ENCODE measurements at places on chromosomes 2 and 18. TPM values are rescaled to one million over a fixed set of nuclear protein-coding genes. Genes with fewer than 3 reads are reported as not detected.
A peak's percentile ranks its signal among the peaks of the same experiment; 100 is the strongest.

GRCh38 chr2:139170406-139170805 lies 390.2 kb upstream of the NXPH2 start:
- H3K36me3 ChIP-seq: no peaks in the 10 kb centered on the region
- H3K27ac ChIP-seq: no peak overlapping the region
- no peaks in the 10 kb centered on the region for H3K27me3 ChIP-seq
- H3K4me3 ChIP-seq: no peak overlapping the region
- H3K4me1 ChIP-seq: no peaks in the 10 kb centered on the region

DNA sequence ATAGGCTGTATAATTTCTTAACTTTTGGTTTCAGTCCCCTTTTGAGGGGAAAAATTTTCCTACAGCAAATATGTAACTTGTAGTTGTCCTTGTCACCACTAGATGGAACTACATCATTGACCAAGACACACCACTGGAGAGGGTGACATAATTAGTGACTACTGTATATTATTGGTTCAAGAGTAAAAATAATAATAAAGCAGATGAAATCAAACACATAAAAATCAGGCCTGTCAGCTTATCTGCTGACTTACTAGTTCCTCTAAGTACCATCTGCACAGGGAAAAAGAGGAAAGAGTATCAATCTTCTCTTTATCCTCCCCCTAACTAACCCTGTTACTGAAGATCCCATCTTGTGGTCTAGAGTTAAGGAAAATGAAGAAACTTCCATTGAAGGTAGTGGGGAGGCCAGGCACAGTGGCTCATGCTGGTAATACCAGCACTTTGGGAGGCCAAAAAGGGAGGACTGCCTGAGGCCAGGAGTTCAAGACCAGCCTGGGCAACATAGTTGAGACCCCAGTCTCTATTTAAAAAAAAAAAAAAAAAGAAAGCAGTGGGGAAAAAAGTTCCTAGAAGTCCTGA lies 29.6 kb upstream of the ENOSF1 start:
- H3K36me3 ChIP-seq: peaks cover 6% of the 10 kb centered on the region
- H3K27ac ChIP-seq: no peak overlapping the region
- no peak overlapping the region for H3K4me3 ChIP-seq
- H3K27me3 ChIP-seq: no peaks in the 10 kb centered on the region
- no peaks in the 10 kb centered on the region for H3K4me1 ChIP-seq
- DNase-seq: no peak

DNA sequence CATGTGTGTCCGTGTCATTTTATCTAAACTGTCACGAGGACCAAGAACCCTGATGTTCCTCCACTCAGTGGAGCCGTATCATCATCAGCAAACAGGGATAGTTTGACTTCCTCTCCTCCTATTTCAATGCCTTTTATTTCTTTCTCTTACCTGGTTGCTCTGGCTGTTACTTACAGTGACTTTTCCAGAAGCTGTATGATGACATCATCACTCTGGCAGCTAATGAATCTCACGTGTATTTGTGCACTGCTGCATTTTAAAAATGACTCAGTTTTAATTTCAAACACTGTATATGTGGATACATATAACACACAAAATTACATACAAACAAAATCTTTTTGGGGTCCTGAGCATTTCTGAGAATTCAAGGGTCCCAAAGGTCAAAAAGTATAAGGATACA lies 481.4 kb downstream of the CDH2 start:
- no peak for DNase-seq
- H3K27me3 ChIP-seq: no peaks in the 10 kb centered on the region
- H3K4me3 ChIP-seq: no peak overlapping the region
- no peaks in the 10 kb centered on the region for H3K36me3 ChIP-seq

DNA sequence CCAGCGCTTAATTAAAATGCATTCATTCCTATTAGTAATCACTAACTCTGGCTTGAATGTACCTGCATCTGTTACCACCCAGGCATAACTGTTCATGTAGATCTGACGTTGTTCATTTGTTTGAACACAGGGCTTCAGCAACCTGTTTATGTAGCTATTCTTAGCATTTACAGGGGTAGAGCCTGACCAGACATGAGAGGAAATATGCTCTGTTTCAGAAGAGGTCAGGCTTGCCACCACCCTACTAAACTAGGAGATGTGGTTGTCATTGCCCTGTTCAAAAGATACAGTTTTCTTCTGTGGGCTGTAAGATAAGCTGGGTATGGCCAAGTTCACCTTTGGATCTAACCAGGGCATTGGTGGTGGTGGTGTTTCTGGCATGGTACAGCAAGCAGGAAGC lies 8.8 kb downstream of the MGAT5 start:
- DNase-seq: no peak
- no peaks in the 10 kb centered on the region for H3K36me3 ChIP-seq
- no peak overlapping the region for H3K27ac ChIP-seq
- no peak overlapping the region for H3K4me3 ChIP-seq
- no peaks in the 10 kb centered on the region for H3K27me3 ChIP-seq

Gene CYS1
- total RNA-seq: 7.4 TPM

DNA sequence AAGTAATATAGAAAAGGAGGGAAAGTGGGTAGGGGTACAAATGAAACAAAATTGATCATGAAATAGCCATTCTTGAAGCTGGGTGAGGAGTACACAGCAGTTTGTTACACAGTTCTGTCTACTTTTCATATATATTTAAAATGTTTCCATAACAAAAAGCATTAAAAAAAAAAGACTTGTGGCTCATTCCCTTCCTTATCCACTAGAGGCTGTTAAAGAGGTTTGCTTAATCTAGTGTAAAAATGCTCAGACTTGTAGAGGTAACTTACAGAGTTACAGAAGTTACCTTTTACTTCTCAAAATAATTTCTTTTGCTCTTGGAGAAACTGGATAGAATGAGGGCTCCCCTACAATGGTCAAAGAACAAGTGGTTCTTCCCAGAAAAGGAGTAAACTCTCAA lies 8.1 kb upstream of the WIPF1 start:
- H3K27ac ChIP-seq: no peak overlapping the region
- H3K27me3 ChIP-seq: no peaks in the 10 kb centered on the region
- H3K4me1 ChIP-seq: peaks cover 17% of the 10 kb centered on the region
- no peaks in the 10 kb centered on the region for H3K36me3 ChIP-seq
- H3K4me3 ChIP-seq: no peak overlapping the region

DNA sequence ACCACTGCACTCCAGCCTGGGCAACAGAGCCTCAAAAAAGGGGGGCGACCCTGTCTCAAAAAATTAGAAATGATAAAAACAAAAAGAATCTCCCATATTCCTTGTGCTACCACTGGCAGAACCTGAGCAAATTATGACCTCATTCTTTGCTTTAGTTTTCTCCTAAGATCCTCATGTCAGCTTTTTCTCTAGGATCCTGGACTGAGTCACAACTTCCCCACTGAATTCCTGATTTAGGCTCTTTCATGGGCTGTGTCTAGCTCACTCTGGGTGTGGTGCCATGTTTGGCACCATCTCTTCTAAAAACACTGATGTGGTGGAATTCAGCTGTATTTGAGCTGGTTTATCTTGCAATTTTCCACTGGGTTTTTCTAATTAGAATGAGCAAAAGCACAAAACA lies 37.1 kb downstream of the EXOC6B start:
- peaks cover 5% of the 10 kb centered on the region for H3K36me3 ChIP-seq
- no peaks in the 10 kb centered on the region for H3K4me1 ChIP-seq
- no peak overlapping the region for H3K4me3 ChIP-seq
- no peak overlapping the region for H3K27ac ChIP-seq
- no peaks in the 10 kb centered on the region for H3K27me3 ChIP-seq
- no peak for DNase-seq

DNA sequence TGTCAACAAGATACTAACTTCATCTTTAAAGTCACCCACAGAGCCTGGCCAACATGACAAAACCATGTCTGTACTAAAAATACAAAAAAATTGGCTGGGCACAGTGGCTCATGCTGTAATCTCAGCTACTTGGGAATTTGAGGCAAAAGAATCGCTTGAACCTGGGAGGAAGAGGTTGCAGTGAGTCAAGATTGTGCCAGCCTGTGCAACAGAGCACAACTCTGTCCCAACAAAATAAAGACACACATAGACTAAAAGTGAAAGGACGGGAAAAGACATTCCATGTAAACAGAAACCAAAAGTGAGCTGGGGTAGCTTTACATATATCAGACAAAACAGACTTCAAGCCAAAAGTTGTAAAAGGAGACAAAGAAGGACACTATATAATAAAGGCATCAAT lies 34.8 kb downstream of the USP34 start:
- peak overlapping the region; percentile 31 for H3K27ac ChIP-seq
- no peaks in the 10 kb centered on the region for H3K36me3 ChIP-seq
- no peak overlapping the region for H3K4me3 ChIP-seq
- no peak for DNase-seq
- no peaks in the 10 kb centered on the region for H3K27me3 ChIP-seq

DNA sequence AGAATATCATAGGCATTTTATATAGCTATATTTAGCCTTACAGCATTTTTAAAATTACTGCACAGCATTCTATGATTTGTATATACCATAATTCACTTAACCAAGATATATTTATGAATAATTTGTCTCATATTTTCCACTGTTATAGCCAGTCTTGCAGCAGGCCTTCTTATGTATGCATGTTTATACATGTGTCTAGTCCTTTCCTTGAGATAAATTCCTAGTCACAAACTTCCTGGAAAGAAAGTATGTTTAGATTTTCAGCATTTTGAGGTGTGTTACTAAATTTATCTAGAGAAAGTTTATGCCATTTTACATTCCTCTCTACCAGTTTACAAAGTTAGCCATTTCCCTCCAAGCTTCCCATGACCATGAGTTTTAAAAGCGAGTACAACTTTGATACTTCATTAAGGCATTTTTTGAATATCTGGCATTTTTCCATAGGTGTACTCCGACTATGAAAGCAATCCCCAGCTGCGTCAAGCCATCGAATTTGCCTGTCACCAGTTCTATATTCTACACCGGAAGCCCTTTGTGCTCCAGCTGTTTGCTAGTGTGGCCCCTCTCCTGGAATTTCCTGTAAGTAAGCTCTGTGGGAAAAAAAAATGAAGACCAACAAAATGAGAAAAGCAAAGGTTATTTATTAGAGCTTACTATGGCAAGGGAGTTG lies 59.4 kb upstream of the RPE start:
- no peaks in the 10 kb centered on the region for H3K27me3 ChIP-seq
- no peaks in the 10 kb centered on the region for H3K4me1 ChIP-seq
- no peaks in the 10 kb centered on the region for H3K36me3 ChIP-seq
- no peak for DNase-seq

GRCh38 chr2:225841314-225841713 lies 441.8 kb downstream of the NYAP2 start:
- H3K4me3 ChIP-seq: no peak overlapping the region
- no peak overlapping the region for H3K27ac ChIP-seq
- no peaks in the 10 kb centered on the region for H3K36me3 ChIP-seq
- no peak for DNase-seq
- no peaks in the 10 kb centered on the region for H3K4me1 ChIP-seq

Gene CCDC148
- not detected for total RNA-seq

DNA sequence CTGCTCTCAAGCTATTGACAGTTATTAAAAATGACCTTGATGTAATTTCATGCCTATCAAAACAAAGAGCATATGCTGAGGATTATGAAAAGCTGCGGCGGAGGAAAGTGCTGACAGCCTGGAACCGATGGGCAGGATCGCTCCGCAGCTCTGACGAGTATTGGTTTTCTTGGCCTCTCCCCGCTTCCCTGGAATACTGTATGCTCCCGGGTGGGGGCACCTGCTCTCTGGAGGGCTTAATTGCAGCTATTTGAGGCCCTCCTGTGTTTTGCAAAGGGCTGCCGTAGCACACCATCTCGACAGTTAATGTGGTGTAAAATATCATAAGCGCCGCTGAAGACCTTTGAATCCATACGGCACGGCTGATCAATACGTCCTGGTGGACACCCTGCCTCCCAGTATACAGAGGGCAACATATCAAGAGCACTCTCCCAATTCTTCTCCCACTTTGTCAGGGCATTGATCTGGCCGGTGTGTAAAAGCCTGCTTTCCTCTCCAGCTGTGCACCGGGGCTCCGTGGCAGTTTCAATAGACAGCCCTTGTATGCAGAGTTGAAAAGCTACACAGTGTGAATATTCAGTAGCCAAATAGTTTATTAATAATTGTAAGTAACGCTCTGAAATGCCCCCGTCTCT lies 662.4 kb downstream of the GALR1 start:
- no peak for DNase-seq
- H3K4me1 ChIP-seq: no peaks in the 10 kb centered on the region
- H3K36me3 ChIP-seq: no peaks in the 10 kb centered on the region
- H3K27me3 ChIP-seq: no peaks in the 10 kb centered on the region

GRCh38 chr2:55860832-55861231 lies 62.8 kb downstream of the EFEMP1 start:
- no peaks in the 10 kb centered on the region for H3K36me3 ChIP-seq
- H3K27me3 ChIP-seq: no peaks in the 10 kb centered on the region
- no peak for DNase-seq
- no peaks in the 10 kb centered on the region for H3K4me1 ChIP-seq
- H3K27ac ChIP-seq: no peak overlapping the region

- DNase-seq: no peak
- H3K36me3 ChIP-seq: no peaks in the 10 kb centered on the region
- no peaks in the 10 kb centered on the region for H3K27me3 ChIP-seq
- H3K4me1 ChIP-seq: no peaks in the 10 kb centered on the region
- no peak overlapping the region for H3K27ac ChIP-seq
- no peak overlapping the region for H3K4me3 ChIP-seq
These were observed 33.7 kb upstream of the RNF152 start for GRCh38 chr18:61926532-61926931.

Gene STARD6
- total RNA-seq: not detected

DNA sequence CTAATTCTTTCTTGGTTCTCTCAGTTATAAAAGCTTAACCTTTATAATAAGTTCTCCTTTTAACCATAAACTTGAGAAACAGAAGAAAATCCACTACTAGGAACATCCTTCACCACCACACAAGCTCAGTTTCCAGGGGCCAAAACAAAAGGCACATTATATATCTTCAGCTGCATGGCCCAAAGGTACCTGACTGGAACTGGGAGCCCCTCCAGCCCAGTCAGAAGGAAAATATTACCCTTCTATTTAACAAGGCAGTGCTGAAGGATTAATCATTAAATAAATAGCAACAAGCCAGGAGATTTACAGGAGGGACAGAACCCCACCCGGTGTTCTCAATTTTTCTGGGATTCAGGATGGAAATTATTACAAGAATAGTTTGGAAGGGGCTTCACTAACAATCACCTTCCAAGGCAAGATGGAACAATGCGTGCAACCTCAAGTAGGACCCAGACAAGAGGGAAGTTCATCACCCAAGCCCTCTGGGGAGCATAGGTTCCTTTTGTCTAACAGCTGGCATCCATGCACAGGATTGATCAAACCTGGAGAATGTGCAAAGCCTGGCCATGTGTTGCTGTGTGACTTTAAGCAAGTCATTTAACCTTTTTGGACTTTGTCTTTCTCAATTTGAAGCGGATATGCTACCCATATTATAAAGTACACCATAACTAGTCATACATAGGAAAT lies 159.6 kb upstream of the SETBP1 start:
- no peak overlapping the region for H3K4me3 ChIP-seq
- no peak overlapping the region for H3K27ac ChIP-seq
- no peaks in the 10 kb centered on the region for H3K27me3 ChIP-seq
- H3K36me3 ChIP-seq: no peaks in the 10 kb centered on the region

- H3K36me3 ChIP-seq: no peaks in the 10 kb centered on the region
- H3K4me3 ChIP-seq: no peak overlapping the region
- no peaks in the 10 kb centered on the region for H3K27me3 ChIP-seq
- no peak for DNase-seq
- no peak overlapping the region for H3K27ac ChIP-seq
- no peaks in the 10 kb centered on the region for H3K4me1 ChIP-seq
These were observed 142.0 kb upstream of the UNC80 start for GRCh38 chr2:209629597-209629996.
